Stimulated activated CD8-positive, alpha-beta memory T cell treated with anti-CD3 and anti-CD28 coated beads, Interleukin-7, amount 100 ng/mL, for 4 hours (primary cell): ENCODE measurements at places on chromosomes 5 and 9.

- no peak for DNase-seq
These were observed 6.5 kb upstream of the MAT2B start for GRCh38 chr5:163498886-163499285.

DNA sequence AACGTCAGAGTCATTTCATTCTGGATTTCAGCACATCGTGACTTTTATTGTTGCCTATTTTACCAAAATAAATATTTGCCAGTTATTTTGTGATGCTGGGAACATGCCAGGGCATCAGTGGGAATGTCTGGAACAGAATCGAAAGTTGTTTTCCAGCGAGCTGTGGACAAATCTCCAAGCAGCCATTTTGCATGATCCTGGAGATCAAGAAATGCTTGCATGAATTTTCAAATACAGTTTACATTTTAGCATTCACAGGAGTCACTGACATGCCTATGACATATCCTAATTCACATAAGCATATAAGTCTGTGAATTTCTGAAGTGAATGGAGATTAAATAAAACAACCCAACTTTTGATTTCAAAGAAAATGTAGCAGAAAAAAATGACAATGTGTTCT, 119.4 kb downstream of the VCAN start:
- DNase-seq, result no peak

GRCh38 chr5:56305001-56305950, 72.1 kb upstream of the ANKRD55 start:
- DNase-seq, result no peak

DNA sequence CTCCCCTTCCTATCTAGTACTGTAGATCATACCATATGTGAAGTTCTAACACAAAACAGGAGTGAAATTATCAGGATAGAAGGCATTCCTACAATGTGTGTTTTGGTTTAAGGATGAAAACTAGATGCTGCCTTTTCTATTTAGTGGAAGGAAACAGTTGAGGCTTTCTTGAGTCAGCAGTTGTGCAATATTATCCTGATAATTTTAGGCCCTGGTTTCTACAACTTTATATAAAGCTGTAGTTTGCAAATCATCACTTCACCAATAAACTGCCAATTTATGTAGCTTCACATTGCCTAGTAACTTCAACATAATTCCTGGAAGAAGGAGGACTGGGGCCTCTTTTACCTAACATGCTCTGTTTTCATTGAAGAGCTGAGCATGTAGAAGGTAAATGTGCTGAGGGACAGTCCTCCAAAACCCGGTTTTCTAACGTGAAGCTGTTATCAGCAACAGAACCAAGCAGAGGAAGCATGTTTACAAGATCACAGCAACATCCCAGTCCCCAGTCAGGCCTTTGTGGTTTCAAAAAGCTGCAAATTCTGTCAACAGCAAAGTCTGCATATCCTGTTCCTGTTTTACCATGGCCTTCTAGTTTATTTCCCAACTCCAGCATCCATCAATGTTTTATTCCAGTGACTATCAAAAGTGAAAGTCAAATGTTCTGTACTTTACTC, 513.4 kb upstream of the MEF2C start:
- no peak for DNase-seq

DNA sequence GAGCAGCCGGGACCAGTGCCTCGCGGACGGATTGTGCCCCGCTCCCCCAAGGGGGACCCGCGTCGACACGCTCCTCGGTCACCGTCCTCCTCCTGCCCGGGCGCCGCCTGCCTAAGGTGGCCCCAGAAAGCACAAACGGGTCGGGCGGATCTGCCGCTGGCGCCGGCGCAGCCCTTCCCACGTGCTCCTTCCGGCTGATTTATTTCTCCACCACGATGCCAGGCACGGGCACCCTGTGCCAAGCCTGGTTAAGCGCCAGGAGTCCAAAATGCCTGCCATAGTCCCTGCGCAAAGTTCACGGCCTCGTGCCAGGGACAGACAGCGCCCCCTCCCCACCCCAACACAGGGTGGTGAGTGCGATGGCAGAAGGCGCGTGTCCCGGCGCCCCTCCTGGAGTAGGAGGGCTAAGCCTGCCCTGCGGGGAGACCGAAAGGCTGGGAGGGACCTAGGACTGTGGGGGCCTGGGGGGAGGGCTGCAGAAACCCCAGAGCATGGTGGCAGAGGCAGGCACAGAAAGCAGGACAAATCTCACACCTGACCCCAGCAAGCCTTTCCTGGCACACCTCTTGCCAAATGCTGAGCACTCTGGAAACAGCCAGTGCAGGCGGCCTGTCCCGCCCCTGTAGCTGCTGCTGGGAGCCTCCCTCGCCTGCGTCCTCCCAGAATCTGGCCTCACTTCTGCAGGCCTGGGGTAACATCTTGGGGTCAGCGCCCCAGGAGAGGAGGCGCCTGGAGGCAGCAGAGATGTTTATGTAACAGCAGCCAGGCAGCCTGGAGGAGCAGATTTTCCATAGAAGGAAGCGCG, 1.1 kb upstream of the NOTCH1 start:
- peak; percentile 30 for DNase-seq

DNA sequence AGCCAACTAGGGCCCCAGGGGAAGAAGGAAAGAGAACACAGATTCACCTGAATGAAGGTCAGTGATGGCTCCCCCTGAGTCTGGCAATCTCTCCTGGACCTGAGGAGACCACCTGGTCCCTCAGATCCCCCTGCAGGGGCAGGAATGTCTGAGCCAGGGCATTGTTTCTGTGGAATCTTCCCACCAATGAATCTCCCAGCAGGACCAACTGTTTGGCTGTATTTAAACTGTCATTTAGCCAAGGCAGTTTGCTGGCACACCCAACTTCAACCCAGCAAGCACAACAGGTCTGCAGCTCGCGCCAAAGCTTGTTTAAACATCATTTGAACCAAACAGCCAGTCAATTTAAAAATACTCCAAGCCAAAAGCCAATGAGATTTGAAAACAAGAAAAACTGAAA, 92.6 kb downstream of the SH3TC2 start:
- no peak for DNase-seq

DNA sequence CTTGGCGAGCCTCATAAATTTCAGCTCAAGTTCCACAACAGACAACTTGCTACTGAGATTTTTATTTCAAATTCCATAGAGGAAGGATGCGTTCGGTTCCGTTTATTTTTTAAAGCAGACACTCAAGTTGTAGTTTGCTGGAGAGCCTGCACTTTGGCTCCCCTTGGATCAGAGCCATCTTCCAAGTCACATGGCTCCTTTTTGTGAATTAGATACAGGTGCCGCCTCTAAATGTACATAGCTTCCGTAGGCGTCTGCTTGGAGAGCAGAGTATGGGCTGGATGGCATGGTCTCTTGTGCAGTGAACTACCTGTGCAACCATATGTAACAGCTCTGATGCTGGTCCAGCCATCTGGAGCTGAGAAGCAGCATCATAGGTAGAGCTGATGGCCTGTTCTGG, 73.9 kb upstream of the WWC1 start:
- DNase-seq, result no peak

DNA sequence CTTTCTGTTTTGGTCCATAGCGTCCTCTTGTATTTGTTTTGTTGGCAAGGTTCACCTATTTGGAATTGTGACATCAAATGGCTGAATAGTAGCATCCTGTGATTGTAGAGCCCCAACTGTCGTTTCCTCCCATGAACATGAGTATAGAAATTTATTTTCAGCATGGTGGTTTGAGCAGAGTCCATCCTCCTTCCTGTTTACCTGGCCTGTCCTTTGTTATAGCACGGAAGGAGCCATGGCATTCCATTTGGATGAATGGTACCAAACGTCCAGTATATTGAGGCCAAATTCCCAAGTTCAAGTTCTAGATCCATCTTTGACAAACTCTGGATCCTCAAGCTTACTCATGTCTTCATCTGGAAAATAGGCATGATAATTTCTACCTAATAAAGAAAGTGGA, 16.8 kb downstream of the RASGRF2 start:
- DNase-seq, result no peak

- DNase-seq, result no peak
These were observed 94.9 kb upstream of the PLPPR1 start for GRCh38 chr9:100933656-100934055.

DNA sequence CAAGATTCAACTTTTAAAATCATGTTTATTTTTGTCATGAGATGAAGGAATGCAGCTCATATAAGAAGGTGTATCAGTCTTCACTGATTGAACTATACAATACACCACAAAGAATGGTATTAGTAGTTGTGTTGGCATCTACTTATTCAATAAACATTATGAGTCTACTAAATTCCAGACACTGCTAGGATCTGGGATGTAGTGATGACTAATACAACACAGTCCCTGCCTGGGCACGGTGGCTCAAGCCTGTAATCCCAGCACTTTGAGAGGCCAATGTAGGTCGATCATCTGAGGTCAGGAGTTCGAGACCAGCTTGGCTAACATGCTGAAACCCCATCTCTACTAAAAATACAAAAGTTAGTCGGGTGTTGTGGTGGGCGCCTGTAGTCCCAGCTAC, 171.4 kb upstream of the NFIB start:
- no peak for DNase-seq

GRCh38 chr5:100904259-100904861, 1.3 kb upstream of the ST8SIA4 start:
- no peak for DNase-seq

DNA sequence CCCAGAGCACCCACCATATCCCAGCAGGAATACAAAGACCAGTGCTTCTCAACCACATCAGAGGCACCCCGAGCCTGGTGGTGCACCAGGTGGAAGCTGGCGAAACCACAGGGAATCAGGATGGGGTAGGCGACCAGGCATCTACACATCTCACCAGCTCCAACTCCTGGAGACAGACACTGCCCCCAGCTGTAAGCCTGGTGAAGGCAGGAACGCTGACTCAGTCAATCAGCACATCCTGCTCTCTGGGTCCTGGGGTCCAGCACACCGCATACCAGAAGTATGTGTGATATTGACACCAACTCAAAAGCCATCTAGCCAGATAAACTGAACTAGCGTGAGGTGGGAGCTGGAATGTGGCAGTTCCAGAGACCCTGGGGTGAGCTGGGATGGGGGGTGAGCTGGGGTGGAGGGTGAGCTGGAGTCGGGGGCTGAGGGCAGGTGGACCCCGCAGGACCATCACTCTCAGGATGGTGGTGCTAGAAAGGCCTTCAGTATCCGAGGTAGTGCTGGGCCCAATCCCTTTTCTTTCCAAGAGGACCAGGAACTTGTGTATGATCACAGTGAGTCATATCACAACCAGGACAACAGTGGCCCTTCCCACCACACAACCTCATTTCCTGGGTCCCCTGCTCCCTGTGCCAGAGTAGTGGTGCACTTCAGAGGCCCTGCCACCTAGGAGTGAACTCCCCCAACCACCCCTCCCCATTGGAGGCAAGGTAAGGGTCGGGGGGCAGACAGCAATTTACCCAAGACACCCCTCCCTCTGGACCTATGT, 2.5 kb downstream of the DBN1 start:
- no peak for DNase-seq

DNA sequence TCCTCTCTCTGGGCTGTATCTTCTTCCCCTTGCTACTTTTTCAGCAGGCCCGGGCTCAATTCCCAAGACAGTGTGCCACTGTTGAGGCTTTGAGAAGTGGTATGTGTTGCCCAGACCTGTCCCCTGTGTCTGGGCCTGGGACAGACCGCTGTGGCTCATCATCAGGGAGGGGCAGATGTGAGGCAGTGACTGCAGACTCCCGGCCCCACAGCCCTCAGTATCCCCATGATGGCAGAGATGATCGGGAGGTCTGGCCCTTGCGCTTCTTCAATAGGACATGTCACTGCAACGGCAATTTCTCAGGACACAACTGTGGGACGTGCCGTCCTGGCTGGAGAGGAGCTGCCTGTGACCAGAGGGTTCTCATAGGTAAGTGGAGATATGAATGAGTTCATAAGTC, 828 bp downstream of the TYRP1 start:
- no peak for DNase-seq

DNA sequence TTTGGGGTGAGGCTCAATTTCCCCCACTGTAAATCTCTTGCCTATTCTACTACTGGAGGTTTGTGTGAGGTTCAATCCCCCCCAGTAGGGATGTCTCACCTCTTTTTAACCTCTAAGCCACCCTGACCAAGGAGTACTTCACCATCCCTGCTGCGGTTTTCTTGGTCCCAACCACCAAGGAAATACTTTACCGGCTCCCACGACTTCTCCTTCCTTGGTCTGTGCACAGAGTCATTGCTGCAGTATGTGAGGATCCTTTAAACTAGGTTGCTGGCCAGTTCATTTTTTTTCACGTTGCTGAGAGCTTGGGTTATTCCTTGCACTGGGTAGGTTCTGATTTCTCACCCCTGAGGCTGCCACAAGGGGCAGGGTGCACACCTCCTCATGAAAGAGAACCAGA, 22.5 kb upstream of the HMGCS1 start:
- no peak for DNase-seq

- DNase-seq, result no peak
These were observed 215.1 kb upstream of the TRIM32 start for GRCh38 chr9:116471944-116472506.

- no peak for DNase-seq
These were observed 61.6 kb downstream of the CSNK1A1 start for GRCh38 chr5:149489605-149490037.

GRCh38 chr9:135045928-135046738, 41.3 kb upstream of the OLFM1 start:
- no peak for DNase-seq

GRCh38 chr9:119451426-119451825, 82.2 kb upstream of the BRINP1 start:
- DNase-seq, result no peak

DNA sequence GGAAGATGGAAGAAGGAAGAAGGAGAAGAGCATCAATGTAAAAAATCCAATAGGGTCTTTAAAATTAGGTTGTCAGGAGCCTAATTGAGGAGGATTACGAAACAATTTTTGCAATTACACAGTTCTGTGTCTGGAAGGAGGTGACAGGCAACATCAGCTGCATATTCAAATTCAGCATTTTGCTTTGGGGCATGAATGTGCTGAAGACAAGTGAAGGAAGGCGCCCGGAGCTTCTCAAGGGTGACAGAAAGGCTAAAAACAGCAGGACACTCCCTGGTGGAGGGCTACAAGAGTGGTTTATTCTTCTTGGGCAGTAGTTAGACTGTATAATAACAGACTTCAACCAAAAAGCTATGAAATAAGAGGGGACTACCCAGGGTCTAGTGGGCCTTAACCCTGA, 188.3 kb downstream of the BRINP1 start:
- DNase-seq, result no peak

DNA sequence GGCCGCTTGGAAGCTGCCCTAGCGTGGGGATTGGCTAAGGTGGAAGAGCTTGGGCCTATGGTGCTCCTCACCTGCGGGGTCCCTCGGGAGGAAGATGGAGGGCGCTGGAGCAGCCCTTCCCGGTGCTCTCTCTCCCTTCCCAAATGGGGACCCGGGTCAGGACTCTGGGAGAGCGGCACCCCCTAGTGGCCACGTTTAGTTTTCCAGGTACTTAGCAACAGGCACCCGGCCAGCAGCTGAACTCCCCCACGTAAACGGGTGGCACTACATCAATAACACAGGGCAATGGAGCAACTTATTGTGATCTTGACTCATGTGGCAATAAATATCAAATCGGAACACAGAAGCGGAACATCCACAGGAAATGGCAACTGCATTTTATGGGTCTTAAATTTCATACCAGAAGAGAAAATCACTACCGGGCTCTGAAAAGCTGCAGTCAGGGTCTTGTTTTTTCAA, 316.6 kb downstream of the AGTPBP1 start:
- no peak for DNase-seq

GRCh38 chr9:23962101-23962500, 136.1 kb upstream of the ELAVL2 start:
- no peak for DNase-seq

- DNase-seq, result no peak
These were observed 29.0 kb downstream of the TENT4A start for GRCh38 chr5:6742081-6742758.
